BJ (cell line): ENCODE measurements at places on chromosomes 1 and 21.

DNA sequence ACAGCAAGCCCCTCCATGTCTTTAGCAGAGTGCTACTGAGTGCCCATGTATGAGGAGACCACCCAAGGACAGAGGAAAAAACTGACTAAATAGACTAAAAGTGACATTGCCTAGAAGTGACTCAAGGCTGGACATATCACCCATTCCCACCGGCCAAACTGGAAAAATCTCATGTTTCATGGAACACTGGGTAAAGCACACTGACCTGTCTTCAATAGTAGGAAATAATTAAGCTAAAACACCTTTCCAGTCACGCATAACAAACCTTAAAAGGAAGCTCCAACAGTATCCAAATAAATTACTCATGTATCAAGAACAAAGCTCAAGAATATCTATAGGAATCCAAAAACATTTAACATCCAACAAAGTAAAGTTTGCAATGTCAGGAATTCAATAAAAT, 120.4 kb downstream of the SNX7 start:
- no peak for DNase-seq

DNA sequence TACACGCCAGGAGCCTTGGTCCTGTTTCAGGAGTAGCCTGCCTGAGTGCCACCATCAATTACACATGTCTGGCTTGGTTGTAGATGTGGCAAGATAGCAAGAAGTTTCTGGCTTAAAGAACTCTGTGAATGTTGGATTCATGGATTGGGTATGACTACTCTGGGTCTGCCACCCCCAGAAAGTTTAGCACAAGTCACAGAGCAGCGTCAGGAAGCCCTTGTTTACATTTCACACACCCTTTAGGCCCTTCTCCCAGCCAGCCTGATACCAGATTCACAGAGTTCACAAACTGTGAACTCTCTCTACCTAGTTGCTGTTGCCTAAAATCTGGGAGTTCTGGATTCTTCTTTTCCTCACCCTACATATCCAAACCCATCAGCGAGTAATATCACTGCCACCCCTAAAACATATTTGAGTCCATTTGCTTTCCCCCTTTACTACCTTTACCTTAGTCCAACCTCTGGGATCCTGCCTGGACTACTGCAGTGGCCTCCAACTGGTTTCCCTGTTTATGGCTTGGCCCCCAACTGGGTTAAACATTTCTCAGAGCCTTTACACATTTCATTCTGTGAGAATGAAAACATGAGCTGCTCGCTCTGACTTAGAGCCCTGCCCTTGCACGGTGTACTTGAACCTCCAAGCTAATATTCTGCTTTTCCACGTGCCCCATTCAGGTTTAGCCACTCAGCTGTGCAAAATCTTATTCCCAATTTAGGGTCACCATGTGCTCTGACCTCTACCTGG, 4.1 kb upstream of the CCDC24 start:
- no peak for DNase-seq

DNA sequence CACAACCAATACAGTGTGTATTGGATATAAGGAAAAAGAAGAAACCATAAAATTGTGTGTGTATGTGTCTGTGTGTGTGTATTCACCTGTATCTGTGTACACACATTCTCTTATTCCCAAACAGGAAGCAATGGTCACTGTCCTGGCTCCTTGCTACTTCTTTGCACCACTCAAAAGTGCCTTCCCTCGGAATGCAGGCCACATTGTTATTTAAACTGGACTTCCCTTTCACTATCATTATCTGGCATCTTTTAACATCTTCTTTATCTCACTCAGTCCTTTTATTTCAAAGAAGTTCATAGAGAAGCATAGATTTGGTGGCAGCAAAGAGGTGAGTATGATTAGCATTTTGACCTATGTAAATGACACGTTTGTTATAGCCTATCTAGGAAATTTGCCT, 803.7 kb downstream of the NCAM2 start:
- DNase-seq: no peak

- no peak for DNase-seq
These were observed 14.6 kb downstream of the MAB21L3 start for GRCh38 chr1:116125758-116126157.
